ENCODE measurements at places on chromosomes 2 and 18.

DNA sequence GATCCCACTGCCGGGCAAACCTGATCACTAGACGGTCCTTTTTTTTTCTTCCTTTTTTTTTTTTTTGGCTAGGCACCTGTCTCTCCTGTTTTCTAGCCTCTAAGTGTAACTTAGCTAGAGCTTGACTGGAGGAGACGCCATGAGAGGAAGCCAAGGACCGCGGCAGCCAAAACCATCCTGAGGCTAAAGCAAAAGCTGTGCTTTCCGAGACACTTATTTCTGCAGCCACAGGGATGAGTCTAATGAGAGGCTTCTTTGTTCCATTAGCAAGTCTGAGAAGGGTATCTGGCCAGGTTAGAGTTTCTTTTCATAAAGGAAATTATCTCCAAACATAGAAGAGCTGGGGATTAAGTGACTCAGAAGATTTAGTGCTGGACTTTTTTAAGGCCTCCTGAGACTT lies 7.3 kb upstream of the CXCR4 start:
- DNase-seq: no peak

- peak; percentile 66 for DNase-seq
These were observed 39.2 kb downstream of the GALNT1 start for GRCh38 chr18:35620765-35621164.

GRCh38 chr2:145744541-145745386 lies 1224.8 kb upstream of the ZEB2 start:
- DNase-seq: no peak

- no peak for DNase-seq
These were observed 615 bp upstream of the CCNT2 start for GRCh38 chr2:134917888-134918525.

DNA sequence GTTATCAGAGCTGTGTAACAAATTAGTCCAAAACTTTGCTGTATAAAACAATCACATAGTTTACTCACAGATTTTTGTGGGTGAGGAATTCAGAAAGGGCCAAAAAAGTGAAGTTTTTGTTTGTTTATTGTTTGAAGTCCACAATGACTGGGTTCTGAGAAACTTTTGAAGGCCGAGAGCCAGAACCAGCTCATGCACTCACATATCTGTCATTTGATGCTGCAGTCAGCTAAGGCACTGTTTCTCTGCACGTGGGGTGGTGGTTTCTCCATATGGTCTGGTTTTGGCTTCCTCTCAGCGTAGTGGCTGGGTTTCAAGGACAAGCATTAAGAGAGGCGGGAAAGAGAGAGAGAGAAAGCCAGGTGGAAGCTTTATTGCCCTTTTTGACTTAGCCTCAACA lies 131.8 kb downstream of the TWIST2 start:
- DNase-seq: no peak

- no peak for DNase-seq
These were observed 354.1 kb downstream of the EIPR1 start for GRCh38 chr2:3023531-3023930.

DNA sequence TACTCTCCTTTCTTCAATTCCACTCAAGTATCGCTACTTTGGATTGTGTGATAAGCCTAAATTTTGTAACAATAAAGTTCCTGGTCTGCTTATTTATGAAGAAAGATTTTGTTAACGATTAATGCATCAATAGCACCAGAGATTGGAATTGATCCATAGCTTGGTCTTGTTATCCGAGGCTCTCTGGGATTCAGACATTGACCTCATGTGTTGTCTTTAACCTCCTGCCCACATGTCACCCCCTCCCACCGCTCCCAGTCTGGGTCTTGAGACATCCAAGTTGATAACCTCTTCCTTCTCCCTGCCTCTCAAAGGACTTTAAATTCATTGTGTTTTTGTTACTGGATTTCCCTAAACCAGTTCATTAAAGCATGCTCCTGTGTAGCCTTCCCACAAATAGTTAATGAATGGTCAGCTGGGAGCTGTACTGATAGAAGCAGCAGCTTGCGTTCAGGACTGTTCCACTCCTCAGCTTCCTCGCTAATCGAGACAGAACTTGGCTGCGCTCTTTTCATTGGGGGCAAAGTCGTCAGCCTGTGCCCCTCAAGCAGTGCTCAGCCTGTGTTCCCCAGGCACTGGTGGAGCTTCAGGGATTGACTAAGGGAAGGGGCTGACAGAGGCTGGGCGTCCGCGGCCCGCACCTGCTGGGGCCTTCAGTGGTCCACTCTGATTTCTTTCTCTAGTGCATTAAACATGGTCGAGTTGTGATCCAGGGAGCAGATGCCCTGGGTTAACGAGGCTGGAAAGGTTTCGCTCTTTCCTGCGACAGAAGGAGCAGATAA lies 18.9 kb downstream of the ASB1 start:
- no peak for DNase-seq

- no peak for DNase-seq
These were observed 50.8 kb downstream of the ATOH8 start for GRCh38 chr2:85804583-85804982.

DNA sequence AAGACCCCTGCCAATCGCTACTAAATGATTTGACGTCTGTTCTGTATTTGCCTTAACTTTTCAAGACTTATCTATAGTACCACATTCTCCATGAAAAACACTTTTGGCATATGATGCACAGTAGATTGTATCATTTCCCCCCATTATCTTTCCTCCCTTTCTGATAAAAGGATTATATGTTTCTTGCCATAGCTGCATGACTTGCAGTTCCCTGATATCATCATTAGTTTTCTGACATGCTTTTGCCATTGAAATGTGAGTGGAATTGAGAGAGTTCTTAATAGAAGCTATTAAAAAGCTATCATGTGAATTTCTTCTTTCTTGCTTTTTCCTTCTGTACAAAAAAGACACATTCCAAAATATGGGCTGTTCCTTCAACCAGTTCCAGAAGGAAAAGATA lies 130.3 kb downstream of the TMEFF2 start:
- DNase-seq: no peak

DNA sequence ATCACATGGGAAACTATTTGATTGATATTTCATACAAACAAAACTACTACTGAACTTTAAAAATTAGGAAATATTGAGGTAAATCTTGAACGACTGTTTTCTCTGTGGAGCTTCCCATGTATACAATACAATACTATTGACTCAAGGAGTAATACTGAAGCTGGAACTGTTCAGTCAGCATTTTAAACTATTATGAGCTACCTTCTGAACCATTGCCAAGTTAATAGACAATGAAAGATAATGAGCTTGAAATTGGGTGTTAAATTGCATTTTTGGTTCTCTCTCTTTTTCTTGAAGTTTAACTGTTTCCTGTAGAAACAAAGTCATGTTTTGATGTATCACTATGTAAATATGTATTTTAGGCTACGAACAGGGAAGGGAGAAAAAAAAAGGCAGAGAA lies 569.2 kb downstream of the ZEB2 start:
- peak; percentile 36 for DNase-seq

GRCh38 chr2:148888003-148888501 lies 13.0 kb downstream of the KIF5C start:
- no peak for DNase-seq

GRCh38 chr2:235642446-235643098 lies 148.7 kb downstream of the AGAP1 start:
- DNase-seq: no peak

DNA sequence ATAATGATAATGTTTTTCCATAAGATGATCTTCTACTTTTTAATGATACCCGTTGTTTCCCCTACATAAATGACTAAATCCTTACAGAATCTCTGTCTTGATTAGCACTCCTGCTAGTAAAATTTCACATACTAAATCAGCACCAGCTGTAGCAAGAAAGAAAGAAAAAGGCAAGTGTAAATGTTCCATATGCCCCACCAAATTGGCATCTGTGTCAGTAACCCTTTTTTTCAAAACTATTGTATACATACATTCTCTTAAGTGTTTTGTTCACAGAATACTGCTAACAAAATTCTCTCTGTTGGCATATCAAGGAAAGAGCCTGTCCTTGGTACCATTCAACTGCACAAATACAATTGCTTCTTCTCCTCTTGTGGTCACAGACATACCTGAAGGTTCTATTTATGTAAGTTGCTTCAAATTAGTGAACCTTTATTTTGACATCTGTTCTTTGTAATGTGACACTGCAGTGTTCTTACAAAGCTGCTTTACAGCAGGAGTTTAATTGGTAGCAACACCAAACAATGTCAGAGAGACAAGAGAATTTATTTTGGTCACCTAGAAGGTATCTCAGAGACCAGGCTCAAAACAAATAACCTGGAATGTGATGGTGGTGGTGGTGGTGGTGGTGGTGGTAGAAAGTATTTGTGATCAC lies 641.9 kb downstream of the ZEB2 start:
- no peak for DNase-seq

GRCh38 chr2:79428745-79429144 lies 84.1 kb upstream of the CTNNA2 start:
- DNase-seq: no peak

DNA sequence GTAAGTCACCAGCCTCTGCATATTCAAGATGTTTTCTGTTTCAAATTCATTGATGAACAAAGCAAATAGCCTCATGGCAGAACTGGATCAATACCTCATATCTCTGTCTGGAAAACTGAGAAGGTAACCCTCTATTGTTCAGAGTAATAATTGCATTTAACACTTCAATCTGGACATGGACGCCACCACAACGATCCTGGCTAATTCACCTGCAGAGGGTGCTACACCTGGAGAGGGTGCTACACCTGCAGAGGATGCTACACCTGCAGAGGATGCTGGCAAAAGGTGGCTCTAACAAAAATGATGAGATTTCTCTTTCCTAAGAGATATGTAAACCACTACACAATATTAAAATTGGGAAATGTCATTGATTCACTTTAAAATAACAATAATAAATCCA lies 183.1 kb upstream of the HNRNPA3 start:
- no peak for DNase-seq

GRCh38 chr2:73972846-73973245 lies 11.9 kb upstream of the TET3 start:
- no peak for DNase-seq

GRCh38 chr2:62415518-62415917 lies 90.5 kb downstream of the TMEM17 start:
- DNase-seq: no peak

- peak; percentile 94 for DNase-seq
These were observed 265.9 kb downstream of the CELF4 start for GRCh38 chr18:37299471-37300304.

GRCh38 chr2:169828141-169828811 lies 1.0 kb downstream of the UBR3 start:
- DNase-seq: peak; percentile 30

DNA sequence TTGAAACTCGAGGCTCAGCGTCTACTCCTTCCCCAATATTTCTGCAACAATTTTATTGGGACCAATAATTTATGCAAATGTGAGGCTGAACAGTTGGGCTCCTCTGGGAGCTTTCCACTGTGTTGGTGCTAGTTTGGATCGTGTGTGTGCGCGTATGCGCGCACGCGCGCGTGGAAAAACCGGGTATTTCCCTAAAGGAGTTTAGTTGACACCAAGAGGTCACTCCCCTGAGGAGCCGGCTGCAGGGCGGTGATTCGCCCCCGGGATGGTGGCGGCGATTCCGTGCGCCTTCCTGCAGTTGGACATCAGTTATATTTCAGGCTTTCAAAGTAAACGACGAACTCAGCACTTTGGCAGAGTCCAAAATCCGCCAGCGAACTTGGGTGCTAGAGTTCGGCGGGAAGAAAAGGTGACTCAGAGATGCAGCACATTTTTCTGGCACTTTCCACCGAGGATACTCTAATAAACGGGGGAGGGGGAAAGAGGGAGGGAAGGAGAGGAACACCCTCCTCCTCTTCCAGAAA lies 186.5 kb upstream of the FANCL start:
- peak; percentile 72 for DNase-seq

DNA sequence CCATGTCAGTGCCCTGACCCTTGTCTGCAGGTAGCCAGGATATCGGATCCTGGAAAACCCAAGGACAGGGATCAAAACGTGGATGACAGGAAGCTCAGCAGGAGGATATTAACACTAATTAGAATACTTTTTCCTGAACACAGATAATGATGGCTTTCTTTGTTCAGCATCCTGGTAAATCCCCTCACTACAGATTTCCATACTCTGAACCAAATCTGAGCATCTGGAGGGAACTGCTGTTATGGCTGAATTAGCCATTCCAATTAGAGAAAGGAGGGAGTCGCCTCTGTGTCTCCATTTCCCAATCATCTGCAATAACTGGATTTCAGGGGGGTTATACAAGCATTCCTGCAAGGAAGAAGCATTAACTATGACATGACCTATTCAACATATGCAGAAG lies 24.4 kb downstream of the CXCR4 start:
- no peak for DNase-seq

DNA sequence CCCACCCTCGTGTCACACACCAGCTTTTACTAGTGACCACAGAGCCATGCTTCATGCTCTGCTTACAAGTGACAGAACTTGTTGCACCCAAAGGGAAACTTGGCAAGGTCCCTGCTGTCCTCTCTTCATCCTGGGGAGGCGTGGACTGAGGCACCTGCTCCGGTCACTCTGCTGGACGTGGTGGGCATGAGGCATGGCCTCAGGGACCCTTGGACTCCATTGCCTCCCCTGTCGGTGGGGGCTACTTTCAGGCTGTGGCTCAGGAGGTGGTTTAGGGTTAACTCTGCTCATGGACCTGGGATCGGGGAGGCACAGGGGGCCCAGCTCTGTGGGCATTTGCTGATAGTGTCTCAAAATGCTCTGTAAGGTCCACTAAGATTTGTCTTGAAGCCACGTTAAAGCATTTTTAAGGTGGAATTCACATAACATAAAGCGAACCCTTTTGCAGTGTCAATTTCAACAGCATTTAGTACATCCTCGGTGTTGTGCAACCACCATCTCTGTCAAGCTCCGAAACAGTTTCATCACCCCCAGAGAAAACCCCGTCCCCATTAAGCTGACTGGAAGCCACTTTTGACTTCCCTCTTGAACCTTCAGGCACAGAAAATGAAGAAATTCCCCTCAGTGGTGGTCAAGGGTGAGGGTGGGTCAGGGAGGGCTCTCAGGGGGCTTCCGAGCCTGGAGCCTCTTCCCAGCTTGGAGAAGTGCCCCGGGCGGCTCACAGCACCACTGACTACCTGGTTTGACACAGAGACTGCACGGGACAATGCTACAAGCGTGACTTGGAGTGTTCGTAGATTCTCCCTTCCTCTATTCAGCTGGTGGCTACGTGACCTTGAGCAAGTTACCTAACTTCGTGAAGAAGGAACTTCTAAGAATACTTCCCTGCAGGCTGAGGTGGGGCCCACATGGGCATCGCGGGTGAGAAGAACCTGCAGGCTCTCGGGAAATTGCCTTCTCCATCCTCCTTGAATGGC lies 100.0 kb upstream of the HDAC4 start:
- no peak for DNase-seq

GRCh38 chr2:239396881-239397681 lies 3.7 kb downstream of the HDAC4 start:
- no peak for DNase-seq

DNA sequence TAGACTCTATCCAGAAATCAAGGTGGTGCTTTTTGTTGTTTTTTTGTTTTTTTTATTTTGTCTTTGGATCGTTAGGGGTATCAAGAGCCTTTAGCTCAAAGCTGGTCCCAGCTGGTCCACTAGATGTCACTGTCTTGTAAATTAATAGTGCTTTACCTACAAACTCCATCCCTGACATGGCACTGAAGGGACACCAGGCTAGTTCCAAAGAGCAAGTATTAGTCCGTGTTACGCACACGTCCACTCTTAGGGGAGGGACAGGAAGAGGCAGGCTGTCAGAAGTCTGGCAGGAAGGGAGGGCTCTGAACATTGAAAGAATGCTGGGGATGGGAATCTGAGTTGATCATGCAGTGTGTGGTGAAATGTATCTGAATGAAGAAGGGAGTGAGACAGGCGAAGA lies 85.9 kb upstream of the CCBE1 start:
- no peak for DNase-seq

Data from NCI-H446 (cell line).